Right cardiac atrium (tissue), 5 donors: ENCODE measurements at places on chromosomes 2 and 18.
A peak's percentile ranks its signal among the peaks of the same experiment; 100 is the strongest.

DNA sequence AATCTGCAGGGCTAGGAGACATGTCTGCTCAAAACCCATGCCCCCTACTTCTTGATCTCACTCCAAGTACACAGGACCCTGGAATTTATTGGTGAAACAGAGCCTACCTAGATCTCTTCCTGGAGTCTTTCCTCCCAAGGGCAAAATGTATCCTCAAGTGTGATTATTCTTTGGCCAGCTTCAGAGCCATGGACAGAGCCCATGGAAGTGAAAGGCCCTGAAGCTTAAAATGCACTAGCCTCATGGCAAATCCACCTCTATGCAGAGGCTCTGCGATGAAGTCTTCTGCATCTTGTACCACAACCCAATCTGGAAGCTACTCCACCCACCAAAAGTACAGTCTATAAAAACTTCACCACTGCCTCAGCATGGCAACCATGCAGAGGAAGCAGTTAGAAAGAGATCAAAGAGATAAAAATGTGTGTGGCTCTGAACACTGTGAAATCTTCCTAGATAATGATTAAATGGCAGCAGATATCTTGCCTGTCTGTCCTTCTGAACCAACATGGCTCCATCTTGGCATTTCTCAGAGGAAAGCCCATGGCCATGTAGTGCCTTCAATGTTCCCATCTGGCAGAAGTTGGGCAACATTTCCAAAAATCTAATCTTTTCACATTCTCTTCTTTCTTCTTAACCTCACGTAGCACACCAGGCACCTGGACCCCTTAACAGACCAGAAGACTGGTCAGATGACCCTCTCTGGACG, 142.9 kb upstream of the KLF7 start:
- no peak for DNase-seq

DNA sequence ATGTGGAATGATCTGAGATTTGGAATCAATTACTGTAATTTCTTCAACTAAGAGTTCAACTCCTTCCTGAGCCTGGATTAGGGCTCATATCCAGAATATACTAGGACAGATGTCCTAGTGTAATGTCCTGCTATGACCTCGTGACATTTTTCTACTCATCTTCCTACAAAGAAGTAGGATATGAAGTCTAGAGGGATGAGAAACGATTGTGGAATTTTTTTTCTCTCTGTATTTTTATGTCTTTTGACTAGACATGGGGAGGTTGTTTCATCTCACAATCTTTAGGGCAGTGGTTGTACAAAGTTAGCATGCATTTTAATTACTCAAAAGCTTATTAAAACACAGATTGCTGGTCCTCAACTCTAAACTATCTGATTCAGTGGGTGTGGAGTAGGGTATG, 203.0 kb downstream of the PARD3B start:
- no peak for DNase-seq

DNA sequence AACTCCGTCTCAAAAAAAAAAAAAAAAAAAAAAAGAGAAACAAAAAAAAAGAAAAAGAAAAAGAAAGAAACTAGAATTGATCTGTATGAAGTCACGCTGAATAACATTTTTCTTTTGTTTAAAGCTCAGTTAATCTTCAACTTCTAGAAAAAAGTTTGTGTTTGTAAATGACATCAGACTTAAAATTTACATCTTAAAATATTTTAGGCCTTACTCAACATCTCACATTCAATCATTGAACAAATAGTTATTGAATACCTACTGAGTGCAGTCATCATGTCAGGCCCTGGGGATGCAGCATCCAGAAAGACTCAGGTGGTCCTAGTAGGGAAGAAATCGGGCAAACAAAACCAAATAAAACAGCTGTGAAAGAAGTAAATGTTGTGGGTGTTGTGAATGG, 292.3 kb upstream of the FANCL start:
- no peak for DNase-seq

DNA sequence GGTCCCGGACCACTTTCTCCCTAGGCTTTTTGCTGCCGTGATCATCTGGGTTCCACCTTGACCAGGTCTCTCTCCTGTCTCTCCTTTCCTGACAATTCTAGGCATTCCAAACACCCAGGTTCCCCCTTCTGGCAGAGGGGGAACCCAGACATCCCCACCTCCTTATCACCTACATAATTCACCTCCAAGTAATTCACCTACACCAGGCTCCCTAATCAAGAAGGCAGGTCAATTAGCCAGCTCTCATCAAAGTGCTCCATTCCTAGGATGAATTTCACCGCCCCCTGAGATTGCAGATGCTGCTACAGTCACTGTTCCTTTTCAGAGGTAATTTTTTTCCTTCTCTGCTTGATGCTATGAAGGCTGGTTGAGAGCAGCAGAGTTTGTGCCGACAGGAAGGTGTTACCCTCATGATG, 42.3 kb upstream of the ATG16L1 start:
- DNase-seq, result no peak

GRCh38 chr2:220162320-220162719, 534.9 kb downstream of the SLC4A3 start:
- no peak for DNase-seq

- DNase-seq, result no peak
Observed at GRCh38 chr2:112137516-112138158, 548 bp upstream of the FBLN7 start.

- DNase-seq, result no peak
Observed at GRCh38 chr2:38997781-38998180, 108.1 kb downstream of the ARHGEF33 start.

- DNase-seq, result no peak
Observed at GRCh38 chr2:142509401-142509800, 368.1 kb upstream of the KYNU start.

DNA sequence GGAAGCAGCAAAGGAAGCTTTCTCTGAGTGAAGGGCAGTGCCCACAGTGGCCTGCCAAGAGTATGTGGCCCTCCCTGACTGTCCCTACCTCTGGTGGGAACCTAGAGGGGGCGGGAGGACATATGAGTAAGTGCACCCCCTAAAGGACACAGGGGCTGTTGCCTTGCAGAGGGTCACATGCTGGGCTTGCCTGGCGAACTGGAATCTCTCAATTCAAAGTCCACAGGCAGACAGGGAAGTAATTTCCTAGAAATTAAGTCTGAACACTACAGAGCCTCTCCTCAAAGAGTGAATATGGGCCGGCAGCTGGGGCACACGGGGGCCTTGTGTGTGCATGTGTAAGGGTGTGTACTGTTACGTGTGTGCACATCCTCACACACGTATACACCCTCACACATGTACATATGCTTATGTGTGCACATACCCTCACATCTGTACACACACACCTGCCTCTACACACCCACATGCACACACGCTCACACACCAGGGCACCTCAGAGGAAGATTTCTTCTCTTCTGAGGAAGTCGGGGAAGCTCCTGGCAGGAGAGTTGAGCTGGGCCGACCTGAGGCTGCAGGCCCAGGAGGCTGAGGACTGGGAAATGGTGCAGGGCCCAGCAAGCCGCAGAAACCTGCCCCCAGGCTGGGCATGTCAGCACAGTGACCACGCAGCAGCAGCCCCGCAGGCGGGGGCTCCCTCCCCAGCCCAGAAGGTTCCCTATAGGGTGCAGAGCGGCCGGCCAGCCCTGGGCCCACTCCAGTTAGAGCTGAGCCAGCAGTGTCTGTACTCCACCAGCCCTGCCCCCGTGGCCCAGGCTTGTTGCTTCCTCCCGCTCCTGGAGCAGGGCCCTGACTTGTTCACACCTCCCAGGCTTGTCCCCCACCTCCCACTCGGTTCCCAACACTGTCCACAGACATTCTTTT, 77.4 kb upstream of the TAF1B start:
- DNase-seq, result peak; percentile 82

- DNase-seq, result no peak
Observed at GRCh38 chr2:21501376-21502027, 377.7 kb downstream of the TDRD15 start.

DNA sequence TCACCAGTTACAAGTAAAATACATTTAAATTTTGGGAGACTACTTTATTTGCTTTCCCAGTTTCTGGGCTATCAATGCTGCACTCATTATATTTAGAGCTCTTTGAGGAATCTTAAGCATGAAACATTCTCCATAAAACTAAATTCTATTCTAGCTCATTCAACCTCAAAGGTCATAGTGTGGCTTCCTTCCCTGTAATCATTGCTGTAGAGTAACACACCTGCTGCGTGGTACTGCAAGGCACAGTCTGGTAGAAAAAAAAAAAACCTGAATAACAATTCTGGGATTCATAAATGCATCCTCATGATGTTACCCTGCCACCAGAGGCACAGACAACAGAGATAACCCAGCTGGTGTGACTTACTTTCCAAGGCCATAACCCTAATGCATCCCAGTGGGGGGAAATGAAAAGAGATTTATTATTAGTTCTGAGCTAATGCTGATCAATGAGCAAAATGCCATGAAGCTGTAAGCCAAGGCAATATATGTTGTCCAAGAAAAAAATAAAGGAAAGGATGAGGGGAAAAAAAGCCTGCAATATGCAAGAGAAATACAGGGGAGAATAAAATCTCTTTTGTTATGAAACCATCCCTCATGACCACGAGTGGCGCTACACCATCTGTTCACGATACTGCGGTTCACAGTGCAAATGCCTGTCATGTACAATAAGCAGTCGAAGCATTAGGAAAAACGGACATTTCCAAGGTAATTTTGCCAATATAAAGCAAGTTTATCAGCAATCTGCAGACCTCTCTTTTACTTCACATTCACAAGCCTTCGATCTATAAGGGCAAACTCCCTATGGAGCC, 1481.6 kb upstream of the PIK3C3 start:
- DNase-seq, result no peak

DNA sequence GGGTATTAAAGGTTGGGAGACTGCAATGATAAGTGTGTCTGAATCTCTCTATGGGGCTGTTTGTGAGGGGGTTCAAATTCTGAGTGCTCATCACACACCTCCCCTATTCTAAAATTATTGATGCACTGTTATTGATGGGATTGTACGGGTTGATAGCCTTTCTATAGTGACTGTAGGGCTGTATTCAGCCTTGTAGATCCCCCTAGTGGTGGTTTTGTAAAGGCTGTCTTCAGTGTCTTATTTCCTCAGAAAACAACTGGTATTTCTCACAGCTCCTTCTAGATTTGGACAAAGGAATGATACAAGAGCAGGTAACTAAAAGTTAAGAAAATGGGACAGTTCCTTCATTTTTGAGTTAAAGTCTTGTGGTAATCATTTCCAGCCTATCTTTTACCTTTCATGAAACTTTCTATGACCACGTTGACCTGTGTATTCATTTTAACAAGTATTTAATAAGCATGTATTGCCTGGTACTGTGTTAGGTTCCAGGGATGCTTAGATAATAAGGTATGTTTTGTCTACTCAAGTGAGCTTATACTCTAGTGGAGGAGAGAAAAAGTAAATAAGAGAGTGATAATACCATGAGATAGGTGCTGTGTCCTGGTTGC, 21.2 kb downstream of the SMAD4 start:
- no peak for DNase-seq

DNA sequence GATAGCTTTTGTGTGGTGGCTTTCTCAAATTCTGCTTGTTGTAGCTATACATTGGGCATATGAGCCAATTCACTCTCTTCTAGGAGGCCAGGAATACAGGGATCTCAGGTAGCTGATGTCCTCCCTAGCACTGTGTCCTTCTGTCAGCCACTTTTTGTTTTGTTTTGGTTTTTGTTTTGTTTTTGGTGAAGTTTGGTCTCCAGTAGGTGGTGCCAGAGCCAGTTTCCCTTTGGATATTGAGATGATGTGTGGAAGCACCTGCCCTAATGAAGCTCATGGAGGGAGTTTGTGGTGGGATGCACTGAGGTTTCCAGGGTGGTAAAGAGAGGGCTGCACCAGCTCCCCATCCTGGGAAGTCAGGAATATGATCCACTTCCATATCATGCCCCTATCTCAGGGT, 100.5 kb upstream of the VWC2L start:
- no peak for DNase-seq

GRCh38 chr2:101864426-101864825, 127.3 kb upstream of the IL1R2 start:
- no peak for DNase-seq

- DNase-seq, result no peak
Observed at GRCh38 chr2:165277860-165278656, 38.8 kb downstream of the SCN2A start.

- no peak for DNase-seq
Observed at GRCh38 chr2:104286841-104287240, 567.1 kb upstream of the POU3F3 start.

DNA sequence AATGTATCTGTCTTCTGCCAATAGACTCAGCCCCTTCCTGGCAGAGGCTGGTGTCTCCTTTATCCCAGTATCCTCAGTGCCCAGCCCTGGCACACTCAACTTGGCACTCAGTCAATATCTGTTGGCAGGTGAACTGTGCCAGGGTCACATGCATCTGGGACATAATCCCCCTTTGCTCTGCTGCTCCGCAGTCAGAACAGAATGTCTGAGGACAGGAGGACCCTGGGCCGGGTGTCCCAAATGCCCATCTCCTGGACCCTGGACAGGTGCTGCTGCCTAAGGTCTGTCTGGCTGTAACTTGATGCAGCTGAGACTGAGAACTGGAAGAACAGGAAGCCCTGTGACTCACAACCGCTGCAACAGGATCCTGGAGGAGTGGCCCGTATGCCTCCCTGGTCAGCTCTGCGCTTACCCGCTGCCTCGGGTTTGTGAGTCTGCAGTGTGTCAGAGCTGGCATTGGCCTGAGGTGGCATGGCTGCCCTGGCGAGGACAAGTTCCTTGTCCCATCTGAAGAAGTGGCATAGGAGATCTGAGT, 11.4 kb downstream of the HK2 start:
- peak; percentile 85 for DNase-seq

DNA sequence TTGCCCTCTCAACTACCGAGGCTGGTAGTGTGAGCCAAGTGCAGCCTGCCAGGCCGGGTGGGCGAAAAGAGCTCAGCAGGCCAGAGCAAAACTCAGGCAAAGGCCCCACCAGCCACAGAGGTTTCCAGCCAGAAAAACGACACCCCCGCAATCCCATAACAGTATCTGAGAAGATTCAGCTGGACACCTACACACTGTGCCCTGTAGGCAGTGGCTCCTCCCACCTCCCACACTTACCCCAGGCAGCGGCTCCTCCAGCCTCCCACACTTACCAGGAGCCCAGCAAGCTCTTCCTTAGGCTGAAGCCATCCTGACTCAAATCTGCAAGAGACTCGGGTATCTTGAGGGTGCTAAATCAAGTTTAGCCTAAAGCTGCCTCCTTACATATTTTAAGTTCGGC, 15.6 kb upstream of the TMEM18 start:
- no peak for DNase-seq

- no peak for DNase-seq
Observed at GRCh38 chr2:98412751-98413458, 31.8 kb upstream of the INPP4A start.

DNA sequence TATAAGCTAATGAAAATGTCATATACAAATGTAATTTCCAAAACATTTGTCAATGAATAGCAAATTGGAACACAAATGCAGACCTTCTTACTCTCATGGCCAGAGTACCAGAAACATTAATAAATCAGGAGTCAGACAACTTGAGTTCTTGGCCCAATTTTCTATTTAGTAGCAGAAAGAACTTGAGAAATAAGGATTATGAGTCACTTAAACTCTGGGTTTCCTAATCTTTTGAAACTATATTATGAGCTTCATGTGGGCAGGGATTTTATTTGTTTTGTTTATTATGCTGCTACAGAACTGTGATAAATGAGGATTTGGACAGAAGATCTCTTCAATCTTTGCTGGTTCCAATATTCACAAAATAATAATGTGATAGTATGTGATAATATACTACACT, 686.7 kb downstream of the NR4A2 start:
- no peak for DNase-seq
